ENCODE measurements at places on chromosomes 13 and 19.

DNA sequence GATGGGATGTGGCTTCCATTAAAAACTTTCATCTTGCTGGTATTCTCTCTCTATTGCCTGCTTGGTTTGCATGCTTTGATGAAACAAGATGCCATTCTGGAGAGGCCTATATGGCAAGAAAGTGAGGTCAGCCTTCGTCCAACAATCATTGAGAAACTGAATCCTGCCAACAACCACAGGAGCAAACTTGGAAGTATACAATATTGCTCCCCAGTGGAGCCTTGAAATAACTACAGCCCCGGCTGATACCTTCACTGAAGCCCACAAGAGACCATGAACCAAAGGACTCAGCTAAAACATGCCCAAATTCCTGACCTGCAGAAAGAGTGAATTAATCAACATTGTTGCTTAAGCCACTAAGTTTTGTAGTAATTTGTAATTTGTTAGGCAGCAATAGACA lies 82.5 kb upstream of the FGF14 start:
- DNase-seq: peak; percentile 1

GRCh38 chr19:4032436-4032835 lies 24.9 kb downstream of the PIAS4 start:
- DNase-seq: no peak

- DNase-seq: peak; percentile 20
Measured at GRCh38 chr13:80224468-80224867, 116.5 kb downstream of the SPRY2 start.

- peak; percentile 27 for DNase-seq
Measured at GRCh38 chr13:36282821-36283432, 14.7 kb downstream of the CCDC169 start.

DNA sequence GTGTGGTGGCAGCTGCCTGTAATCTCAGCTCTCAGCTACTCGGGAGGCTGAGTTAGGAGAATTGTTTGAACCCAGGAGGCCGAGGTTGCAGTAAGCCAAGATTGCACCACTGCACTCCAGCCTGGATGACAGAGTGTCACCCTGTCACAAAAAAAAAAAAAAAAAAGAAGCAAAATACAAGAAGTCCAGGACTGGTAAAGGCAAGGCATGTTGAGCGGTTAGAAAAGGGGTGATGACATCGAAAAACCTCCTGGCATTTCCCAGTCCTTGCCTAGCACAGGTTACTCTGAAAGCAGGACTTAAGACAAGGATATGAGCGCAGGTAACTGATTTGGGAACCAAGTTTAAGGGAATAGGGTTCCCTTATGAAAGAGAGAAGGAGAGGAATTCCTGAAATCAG lies 2.5 kb upstream of the LILRB4 start:
- DNase-seq: no peak

DNA sequence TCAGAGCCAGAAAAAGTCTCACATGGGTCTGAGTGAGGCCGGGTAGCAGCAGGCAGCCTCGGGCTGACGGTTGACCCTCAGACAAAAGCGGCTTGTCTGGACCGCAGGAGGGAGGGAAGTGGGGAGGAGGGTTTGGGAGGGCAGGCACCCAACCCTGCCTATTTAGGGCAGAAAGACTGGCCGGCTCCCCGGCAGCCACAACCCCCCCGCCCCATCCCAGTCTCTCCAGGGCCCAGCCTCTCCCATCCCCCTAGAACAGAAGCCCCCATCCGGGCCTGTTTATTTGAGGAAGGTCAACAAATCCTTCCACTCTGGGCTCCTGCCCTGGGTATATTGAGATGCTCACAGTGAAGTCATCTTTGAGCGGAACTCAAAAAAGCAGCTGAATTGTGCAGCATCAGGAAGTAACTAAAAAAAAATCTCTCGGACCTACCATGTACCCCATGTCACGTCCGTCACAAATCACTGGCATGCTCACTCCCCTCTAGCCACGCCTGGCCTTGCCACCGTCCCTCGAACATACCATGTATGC lies 6.3 kb downstream of the DACT3 start:
- DNase-seq: no peak

DNA sequence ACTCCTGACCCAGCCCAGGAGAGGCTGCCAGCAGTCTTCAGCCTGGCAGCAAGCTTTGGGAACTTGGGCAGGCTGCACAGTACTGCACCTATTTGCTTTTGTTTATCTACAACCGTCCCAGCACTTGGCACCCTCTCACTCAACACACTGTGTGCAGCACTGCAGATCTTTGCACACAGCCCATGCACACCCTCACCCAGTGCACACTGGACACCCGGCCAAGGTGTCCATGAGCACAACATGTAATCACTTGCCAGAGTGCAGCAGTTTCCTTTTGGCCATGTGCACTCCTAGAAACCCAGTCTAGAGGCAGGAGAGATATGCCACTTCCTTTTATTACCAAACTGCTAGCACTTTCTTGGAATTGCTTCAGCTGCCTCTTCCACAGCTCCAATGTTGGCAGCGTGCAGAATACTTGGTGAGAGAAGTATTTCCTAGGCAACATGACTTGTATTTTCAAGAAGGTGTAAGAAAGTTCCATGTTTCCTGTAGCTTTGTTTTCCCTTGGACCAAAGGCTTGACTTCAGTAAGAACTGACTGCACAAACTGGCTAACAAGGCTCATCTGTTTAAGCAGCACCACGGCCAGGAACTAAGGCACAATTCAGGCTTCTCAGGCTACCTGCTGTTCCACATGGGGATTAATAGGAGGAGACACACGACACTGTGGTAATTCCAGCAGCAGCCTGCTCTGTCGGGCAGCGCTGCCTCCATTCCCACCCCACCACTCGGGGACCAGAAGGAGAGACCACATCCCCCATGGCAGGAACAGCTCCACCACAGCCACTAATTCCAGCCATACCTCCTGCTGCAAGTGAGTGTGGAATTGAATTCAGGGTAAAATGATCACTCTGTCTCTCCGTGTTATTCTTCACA lies 15.3 kb downstream of the ATP7B start:
- DNase-seq: no peak

DNA sequence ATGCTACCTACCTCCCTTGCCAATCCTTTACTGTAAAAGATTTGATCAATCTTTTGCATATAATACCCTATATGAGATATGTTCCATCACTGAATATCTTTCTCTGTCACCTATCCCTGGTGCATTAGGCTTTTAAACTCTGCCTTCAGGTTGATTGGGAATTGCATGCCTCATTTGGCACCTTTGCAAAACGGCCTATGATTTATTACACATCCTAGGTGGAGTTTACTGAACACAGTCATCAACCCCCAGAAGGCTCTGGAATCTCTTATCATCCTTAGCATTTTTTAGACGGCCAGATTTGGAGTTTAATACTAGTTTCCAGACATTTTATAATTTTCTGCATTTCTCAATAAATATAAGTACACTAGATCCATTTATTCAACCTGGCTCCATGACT lies 448.4 kb upstream of the SLC10A2 start:
- DNase-seq: no peak

- DNase-seq: peak; percentile 78
Measured at GRCh38 chr13:95275322-95276036, 25.8 kb downstream of the ABCC4 start.

GRCh38 chr13:100176801-100177400 lies 88.0 kb downstream of the PCCA start:
- peak; percentile 67 for DNase-seq

- DNase-seq: no peak
Measured at GRCh38 chr19:33458807-33459206, 62.8 kb downstream of the PEPD start.

DNA sequence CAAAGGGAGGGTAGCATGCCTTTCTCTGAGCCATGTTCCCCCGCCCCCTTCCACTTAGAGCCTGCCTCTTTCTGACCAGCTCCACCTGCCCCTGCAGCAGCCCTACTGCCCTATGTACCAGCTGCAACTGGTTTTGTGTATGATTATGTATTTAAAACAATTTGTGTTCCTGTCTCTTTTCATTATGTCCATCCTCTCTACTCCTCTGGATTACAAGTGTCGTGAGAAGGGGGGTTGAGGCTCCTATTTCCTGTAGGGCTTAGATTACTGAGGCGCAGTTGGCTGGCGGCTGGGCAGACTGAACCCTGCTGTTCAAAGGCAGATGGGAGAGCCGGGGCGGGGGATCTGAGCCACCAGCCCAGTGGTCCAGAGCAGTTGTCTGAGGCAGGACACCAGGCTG lies 213.3 kb downstream of the KCNRG start:
- no peak for DNase-seq

GRCh38 chr13:43529796-43530195 lies 257.0 kb downstream of the ENOX1 start:
- no peak for DNase-seq

DNA sequence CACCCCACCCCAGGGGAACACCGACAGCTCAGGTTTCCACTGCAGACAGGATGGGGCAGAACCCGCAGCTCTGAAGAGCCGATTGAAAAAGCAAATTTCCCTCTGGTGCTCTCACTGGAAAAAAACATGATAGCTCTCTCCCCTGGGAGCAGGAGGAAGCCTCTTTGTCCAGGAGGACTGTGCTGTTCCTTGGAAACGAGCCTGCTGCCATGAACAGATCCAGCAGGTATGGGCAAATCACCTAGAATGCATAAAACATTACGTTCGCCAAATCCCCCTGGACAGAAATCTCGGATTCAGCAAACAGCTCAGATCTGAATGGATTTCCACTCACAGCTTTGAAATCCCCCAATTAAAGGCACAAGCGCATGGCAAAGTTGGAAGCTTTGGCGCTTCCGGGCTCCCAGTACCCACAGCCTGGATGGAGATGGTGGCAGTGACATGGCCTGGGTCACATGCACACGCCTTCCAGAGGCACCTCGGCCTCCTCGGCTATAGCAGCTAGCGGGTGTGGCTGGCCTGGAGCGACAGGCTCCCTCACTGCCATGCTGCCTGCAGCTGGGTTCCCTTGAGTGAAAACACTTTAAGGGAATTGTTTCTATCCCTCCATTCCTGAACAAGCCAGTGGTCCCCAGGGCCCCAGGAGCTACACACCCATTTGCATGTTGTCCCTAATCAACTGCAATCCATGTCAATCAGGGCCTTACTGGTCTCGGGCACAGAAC lies 59.1 kb downstream of the CEBPG start:
- DNase-seq: no peak

DNA sequence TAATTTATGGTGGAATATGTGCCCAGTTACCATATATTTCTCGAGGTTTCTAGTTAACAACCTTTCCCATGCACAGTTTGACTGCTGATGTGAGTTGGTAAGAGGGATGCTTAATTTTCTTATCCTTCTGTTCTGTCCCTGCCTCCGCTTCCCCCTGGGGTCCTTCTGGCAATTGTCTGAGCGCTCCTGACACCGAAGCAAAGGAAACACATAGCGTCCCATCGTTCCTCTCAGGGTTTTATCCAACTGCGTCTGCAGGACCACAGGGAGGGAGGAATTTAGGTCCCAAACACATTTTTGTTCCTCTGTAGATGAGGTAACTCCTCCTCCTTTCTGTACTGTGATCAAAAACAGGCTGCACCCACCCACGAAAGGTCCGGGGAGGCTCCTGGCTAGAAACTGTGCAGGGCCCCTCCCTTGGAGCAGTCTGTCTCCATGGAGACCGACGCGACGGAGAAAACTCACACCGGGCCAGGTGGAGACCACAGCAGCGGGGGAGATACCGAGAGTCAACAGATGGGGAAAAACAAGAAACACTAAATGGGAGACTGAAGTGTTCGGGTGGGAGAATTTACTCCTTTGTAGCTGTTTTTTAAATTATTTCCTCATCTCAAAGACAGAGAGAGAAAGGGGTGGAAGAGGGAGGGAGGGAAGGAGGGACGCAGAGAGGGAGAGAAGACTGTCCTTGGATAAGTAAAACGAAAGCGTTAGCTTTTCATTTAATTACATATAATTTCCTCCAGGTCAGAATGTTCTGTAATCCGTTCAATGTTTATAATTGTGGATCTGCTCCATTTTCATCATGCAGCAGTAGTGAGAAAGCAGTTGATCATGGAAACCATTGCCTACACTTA lies 191.8 kb upstream of the NBEA start:
- DNase-seq: no peak

DNA sequence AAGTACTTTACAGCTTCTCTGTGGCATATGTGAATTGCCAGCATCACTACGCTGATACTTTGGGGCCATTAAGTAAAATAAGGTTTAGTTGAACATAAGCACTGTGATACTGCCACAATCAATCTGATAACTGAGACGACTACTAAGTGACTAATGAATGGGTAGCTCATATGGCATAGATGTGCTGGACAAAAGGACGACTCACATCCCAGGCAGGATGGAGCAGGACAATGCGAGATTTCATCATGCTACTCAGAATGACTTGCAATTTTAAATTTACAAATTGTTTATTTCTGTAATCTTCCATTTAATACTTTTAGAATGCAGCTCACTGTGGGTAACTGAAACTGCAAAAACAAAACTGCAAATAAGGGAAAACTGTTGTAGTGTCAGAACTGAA lies 13.6 kb downstream of the CCDC122 start:
- DNase-seq: peak; percentile 78

DNA sequence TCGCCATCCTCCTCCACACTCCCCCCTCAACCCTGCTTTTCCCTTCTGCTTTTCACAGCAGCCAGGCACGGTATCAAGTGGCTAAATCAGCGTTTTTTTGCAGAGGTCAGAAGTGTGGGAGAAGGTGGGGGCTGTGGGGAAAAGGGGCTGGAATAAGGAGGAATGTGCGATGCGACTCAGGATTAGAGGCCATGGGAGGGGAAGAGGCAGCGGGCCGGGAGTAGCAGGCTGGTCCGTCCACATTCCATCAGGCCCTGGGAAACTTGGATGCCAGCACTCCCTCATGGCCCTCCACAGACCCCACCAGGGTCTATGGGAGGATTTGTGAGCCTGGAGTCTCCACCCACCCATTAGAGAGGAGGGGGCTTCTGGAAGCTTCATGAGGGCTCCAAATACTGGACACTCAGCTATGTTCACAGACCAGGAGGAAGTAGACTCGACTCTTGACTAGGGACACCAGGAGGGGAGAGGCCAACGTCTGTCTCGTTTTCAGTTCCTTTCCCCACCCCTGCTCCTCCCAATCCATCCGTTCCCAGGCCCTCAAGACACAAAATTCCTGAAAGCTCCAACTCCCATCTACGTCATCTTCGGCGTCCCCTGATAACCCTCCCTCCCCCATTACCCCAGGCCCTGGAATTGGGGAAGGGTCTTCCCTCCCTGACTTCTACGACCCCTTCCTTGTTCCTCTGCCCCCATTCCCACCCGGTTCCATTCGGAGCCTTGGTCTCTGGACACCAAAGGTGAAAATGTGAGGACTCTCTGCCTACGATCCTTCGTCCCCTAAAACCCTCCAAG lies 3.3 kb upstream of the KCNC3 start:
- DNase-seq: no peak

GRCh38 chr13:51849145-51850101 lies 4.4 kb upstream of the TMEM272 start:
- peak; percentile 44 for DNase-seq

DNA sequence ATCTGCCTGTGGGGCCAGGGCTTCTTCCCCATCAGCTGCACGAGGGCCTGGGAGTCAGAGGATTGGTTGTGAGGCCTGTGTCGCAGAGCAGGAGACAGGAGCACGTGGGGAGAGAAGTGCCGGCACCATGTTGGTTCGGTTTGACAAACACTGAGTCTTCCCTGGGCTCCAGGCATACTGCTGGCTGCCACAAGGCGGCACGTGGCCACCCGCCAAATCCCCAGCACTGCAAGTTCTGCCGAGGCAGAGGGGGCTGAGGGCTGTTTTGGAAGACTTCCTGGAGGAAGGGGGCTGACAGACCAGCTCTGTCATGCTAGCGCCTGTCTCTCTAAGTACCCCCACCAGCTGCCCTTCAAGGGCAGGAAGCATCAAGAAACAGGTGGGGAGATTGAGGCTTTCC lies 9.5 kb downstream of the SHANK1 start:
- DNase-seq: no peak

GRCh38 chr19:31349160-31349881 lies at the start of gene TSHZ3:
Gene TSHZ3, minus strand, starts transcription at chr19:31349436. Its CDS starts 217 bp downstream, at chr19:31349219.
- peak; percentile 89 for DNase-seq

GRCh38 chr19:34241513-34242337 lies 12.6 kb upstream of the GARRE1 start:
- no peak for DNase-seq
